SK-MEL-5 (cell line): ENCODE measurements at places on chromosomes 16 and 17. TPM values are rescaled to one million over a fixed set of nuclear protein-coding genes. Genes with fewer than 3 reads are reported as not detected.
A peak's percentile ranks its signal among the peaks of the same experiment; 100 is the strongest.

- peak; percentile 32 for DNase-seq
These were observed 646.1 kb downstream of the CDH11 start for GRCh38 chr16:64475627-64476351.

DNA sequence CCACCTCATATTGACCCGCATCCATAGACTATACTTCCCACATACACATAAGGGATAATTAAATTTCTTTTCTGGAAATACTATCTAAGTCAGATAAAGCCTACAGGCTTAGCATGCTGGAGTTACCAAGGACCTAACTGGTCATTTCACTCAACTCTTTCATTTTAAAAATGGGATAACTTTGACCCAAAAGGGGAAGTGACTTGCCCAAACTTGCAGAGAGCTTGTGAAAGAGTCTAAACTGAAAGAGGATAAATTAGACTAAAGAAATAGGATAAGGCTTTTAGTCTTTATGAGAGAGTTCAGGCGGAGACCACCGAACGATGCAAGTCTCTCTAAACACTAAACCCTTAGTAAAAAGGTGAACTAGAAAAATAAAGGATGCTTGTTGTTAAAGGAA lies 3.9 kb upstream of the KRT33A start:
- no peak for DNase-seq

DNA sequence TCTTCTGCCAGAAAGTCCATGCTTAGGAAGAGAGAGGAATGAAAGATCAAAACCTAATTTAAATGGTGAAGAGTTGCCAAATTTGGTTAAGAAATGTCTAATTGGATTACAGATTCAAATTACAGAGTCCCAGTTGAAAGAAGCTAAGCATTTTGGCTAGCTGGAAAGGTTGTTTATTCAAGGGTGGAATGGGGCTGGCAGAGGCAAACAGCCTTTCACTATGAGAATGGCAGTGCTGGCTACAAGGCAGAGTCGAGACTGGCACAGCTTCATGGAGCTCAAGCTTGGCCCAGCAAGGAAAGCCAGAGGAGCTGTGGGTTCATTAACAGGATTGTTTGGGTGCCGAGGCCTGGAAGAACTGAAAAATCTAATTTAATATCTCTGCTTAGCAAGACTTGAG lies 13.6 kb downstream of the MAP3K3 start:
- no peak for DNase-seq

DNA sequence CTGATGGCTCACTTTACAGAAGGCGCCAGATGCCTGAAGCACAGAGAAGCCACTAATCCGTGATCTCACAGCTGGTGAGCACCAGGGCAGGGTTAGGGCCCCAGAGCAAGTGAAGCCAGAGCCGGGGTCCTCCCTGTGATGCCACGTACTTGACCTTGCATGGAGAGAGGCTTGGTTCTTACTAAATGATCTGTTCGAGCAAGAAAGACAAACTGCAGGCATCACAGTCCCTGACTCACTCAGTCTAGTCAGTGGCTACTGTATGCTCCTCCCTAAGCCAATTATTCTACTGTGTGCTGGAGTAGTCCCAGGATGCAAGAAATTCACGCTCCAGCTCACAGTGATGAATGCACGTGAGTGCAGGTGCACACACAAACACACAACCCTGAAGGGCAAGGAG lies 55.4 kb downstream of the SDK2 start:
- no peak for DNase-seq

- no peak for DNase-seq
These were observed 18.9 kb downstream of the KIAA0513 start for GRCh38 chr16:85046472-85046916.

DNA sequence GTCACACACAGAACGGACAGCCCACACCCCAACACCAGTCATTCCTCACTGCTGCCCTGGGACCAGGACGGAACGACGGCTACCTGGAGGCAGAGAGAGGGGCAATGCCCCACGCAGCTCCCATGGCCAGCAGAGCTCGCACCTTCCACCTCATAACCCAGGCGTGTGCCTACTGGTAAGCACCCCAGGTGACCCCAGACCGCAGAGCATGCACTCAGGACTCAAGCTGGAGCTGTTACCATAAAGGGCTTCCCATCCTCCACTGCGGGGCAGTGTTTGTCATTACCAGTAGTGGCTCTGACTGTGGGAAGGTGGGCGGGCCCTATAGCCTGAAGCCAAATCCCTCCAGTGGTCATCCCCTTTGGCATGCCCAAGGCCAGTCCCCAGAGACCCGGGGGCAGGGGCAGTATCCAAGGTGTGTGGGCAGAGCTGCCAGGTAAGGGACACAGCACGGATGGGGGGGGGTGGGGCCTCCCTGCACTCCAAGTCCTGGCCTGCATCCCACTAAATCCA lies 4.7 kb upstream of the BCAR1 start:
- DNase-seq = no peak

- peak; percentile 51 for DNase-seq
These were observed 24.8 kb downstream of the MYO18A start for GRCh38 chr17:29155227-29155965.

GRCh38 chr16:29710227-29711219 lies 31.5 kb downstream of the QPRT start:
- DNase-seq = peak; percentile 79

DNA sequence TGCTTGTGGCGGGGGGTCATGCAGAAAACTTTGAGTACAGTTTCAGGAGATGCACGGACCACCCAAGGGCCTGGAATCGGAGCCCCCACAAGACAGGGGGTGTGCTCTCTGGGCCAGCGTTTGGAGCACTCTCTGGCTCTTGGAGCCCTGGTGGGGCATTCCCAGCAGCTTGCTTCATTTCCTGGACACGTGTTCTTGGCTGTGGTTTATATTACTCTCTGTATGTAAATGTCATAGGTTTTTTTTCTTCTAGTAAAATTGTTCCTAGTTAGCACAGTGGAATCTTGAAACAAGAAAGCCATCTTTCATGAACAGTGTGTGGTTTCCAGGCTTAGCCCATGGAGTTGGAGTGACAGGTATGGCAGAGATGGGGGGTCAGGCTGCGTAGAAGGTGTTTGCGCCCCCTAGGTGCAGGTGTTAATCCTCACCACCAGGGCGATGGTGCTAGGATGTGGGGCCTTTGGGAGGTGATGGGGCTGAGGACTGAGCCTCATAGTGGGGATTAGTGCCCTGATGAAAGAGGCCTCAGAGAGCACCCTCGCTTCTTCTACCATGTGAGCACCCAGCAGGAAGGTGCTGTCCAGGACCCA lies 79.8 kb downstream of the JPH3 start:
- peak; percentile 30 for DNase-seq

DNA sequence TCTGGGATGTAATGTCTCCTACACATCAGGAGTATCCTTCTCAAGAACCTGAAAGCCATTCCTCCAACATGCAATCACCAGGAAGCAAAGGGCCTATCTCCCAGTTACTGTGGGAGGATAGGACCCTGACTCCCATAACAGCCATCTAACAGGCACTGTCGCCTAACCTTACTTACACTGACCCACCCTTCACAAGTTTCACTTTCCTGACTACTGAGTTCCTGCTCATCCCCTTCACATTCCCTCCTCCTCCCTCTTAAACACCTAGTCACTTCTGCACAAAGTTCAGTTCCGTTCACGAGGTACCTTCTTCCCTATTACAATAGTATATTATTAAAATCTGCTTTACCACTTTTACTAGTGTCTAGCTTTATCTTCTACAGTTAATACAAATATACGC lies 1.3 kb downstream of the C17orf67 start:
- no peak for DNase-seq

- no peak for DNase-seq
These were observed 113.0 kb downstream of the BANP start for GRCh38 chr16:88064011-88064888.

DNA sequence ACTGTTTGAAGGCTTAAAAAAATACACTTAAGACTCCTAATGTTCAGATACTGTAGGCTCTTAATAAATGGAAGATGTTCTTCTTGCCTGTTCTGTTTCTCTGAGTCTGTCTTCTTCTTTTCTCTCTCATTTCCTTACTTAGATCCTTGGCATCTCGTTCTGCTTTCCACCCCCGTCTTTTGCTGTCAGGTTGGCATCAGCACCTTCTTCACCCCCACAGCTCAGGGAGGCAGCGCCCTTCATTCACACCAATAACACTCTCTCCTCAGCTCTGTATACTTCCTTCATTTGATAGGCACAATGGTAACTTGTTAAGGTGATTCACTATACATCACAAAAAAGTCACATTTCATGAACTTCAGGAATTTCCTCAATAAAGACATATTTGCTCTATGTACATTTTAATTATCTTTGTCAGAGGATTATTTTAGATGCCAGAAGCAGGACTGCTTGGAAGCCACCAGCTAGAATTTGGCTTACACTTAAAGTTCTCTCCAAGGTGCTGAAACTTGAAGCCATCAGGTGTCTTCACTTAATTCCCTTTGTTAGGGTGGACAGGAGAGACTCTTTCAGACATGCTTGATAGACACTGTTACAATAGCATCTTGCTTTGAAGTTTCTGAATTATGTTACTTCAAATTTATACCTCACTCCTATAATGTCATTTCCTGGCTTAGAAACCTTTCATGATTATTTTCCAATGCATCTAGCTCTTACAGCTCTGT lies 670.1 kb upstream of the C16orf82 start:
- no peak for DNase-seq

DNA sequence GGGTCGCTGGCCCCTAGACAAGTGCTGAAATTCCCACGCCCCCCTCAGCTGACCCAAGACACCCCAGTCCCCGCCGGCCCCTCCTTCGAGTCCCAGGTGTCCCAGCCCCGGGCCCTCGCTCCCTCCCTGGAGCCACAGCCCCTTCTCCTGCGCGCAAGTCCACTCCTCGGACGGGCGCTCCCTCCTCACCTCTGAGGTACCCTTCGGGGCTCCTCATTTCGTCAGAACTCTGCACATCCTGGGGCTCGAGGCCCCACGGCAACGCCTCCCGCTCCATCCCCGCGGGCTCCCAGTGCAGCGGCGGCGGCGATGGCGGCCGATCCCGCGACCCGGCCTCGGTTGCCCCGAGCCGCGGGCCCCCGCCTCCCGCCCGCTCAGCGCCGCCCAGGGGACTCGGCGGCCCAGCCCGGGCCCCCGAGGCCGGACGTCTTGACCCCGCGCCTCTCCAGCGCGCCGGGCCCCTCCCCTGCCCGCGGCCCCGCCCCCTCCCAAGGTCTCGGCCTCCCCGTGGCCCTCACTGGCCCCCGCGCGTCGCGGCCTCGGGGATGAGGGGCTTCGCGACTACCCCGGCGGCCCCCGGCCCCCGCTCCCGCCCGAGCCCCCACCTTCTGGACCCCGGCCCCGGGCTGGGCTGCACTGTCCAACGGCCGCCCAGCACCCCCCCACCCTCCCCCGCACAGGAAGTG lies at the start of gene ZNF768:
TSS of gene ZNF768 (minus strand) at position 430 of the 686 bp plus-strand sequence. CDS start at position 277, 153 bp downstream.
- no peak for DNase-seq

DNA sequence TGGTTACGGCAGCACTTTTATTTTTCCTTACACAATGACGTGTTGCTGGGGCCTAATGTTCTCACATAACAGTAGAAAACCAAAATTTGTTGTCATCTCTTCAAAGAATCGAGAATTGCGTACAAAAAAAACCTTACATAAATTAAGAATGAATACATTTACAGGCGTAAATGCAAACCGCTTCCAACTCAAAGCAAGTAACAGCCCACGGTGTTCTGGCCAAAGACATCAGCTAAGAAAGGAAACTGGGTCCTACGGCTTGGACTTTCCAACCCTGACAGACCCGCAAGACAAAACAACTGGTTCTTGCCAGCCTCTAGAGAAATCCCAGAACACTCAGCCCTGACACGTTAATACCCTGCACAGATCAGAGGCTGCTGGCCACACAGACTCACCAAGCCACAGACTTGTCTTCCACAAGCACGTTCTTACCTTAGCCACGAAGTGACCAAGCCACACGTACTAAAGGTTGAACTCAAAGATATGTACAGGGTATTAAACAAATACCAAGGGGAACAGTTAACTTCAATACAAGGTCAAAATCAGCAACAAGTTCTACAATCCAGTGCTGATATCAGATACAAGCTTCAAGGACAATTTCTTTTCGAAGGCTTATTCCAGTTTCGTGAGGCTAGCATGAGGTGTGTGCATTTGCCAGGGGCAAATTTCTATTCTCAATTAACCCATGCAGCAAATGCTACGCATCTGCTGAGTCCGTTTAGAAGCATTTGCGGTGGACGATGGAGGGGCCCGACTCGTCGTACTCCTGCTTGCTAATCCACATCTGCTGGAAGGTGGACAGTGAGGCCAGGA lies 2.4 kb downstream of the ACTG1 start:
- DNase-seq = no peak

DNA sequence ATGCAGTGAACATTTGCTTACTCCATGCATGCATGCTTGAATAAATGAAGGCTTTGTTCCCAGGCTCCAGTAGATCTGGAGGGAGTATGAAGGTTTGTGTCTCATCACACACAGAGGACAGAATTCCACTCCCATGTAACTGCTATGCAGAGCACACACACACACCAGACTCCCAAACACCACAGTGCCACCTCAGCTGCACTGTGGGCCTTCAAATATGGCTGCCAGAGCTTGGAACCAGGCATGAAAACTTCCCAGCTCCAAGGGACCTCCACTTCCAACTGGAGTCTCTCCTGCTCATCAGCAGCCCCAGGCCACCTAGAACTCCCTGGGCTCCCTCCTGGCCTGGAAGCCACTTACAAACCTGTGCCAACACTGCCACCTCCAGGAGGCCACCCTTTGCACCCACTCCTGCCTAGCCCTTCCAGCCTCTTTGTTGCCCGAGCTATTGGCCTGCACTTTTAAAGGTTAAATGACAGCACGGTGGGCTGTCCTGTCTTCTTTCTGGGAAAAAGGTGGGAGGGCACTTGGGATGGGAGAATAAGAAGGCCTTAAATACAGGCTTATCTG lies 151.2 kb downstream of the ZNF423 start:
- peak; percentile 24 for DNase-seq

NPIPA7 gene
- total RNA-seq = 2.8 and 6.7 TPM in 2 replicates

KRT25 gene
- 0.05 and 0.27 TPM in 2 replicates for total RNA-seq

CDRT4 gene
- 0.77 and 1.6 TPM in 2 replicates for total RNA-seq

SAP30BP gene
- 70.4 and 85.1 TPM in 2 replicates for total RNA-seq

TP53TG3C gene
- total RNA-seq = not detected in 2 replicates

CARD14 gene
- total RNA-seq = 19.6 and 23.2 TPM in 2 replicates

SLC12A3 gene
- not detected in 2 replicates for total RNA-seq

MGAT5B gene
- total RNA-seq = 54.8 and 54.9 TPM in 2 replicates

ZMYND15 gene
- total RNA-seq = 0.11 TPM in 1 of 2 replicates, not detected in the other

ACSM2A gene
- total RNA-seq = not detected in 2 replicates

EVPL gene
- 0.08 and 0.16 TPM in 2 replicates for total RNA-seq

KRTAP1-5 gene
- not detected in 2 replicates for total RNA-seq

TBX4 gene
- not detected in 2 replicates for total RNA-seq

CDYL2 gene
- 0.19 and 0.74 TPM in 2 replicates for total RNA-seq

CCDC92B gene
- total RNA-seq = 0.29 and 0.58 TPM in 2 replicates

SGCA gene
- not detected in 2 replicates for total RNA-seq

CDH15 gene
- not detected in 2 replicates for total RNA-seq
